ENCODE measurements at places on chromosomes 16 and 17.
A peak's percentile ranks its signal among the peaks of the same experiment; 100 is the strongest.

DNA sequence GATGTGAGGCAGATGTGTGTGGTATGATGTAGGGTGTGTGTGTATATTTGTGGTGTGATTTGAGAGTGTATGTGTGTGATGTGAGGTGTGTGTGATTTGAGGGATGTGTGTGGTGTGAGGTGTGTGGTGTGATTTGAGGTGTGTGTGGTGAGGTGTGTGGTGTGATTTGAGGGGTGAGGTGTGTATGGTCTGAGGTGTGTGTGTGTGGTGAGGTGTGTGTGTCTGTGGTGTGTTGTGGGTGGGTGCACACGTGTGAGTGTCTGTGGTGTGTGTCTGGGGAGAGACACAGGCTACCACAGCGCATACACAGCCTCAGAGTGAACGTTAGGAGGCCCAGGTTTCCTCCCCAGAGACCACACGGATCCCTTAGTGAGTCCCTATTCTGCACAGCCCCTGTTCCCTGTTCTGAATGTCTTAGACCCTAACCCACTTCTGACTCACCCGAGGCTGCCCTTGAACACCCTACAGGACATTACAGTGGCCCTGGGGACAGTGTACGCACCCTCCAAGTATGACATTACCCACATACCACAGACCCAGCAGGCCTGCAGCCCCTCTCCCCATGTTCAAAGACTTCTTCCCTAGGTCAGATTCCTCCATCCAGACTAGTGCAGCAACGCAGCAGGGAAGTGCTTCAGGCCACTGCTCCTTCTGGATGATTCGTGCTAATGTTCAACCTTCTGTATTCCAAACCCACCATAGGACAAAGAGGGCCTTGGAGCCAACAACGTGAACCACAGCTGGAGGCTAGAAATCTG is 3.5 kb upstream of the RAB37 start:
- no peak for DNase-seq

- no peak for DNase-seq
Observed at GRCh38 chr17:62090021-62090824, 25.1 kb upstream of the MED13 start.

DNA sequence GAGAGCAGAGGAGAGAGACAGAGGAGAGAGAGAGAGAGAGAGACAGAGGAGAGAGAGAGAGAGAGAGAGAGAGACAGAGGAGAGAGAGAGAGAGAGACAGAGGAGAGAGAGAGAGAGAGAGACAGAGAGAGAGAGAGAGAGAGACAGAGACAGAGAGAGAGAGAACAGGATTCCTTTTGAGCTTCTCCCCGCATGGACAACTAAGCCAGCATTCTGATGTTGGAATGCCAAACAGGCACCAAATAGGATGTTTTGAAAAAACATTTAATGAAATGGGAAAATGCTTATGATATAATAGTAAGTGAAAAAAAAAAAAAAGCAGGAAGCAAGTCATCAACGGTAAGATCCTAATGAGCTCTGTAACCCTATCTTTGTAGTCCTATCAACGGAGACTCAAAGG is 60.7 kb downstream of the ARSG start:
- DNase-seq: no peak

DNA sequence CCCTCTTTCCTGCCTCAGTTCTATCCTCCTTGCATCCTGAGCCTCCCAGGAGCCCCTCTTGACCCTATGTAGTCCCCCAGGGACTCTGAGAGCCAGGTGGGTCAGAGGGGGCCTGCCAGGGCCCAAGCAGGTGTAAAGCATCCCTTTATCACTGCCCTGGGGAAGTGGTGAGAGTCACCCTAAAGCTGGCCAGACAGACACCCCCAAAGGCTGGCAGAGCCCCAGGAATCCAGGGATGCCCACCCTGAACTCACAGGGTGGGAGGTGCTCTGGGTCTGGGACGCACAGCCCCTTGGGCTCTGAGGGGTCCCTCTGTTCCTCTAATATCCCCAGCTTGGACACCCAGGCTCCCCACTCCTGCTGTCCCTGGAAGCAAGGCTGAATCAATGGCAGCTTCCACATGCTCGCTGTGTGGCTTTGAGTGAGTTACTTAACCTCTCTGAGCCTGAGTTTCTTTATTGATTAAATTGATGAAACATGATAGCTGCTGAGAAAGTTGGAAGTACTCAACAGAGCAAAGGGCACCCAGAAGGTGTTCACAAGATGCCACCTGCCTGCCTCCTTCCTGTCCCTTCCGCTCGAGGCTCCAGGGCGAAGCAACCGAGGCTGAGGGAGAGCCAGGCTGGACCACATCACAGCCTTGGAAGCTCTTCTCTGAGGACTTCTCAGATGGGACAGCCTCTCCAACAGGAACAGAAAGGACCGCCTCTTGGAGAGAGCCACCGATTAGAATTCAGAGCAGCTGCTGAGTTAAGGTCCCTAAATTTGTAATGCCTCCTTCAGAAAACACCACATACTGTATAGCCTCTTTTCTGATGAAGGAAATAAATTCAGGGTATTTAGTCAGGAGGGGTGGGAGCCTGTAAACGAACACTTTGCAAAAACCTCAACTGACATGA is 67.1 kb upstream of the DOC2B start:
- DNase-seq: no peak

GRCh38 chr17:4538236-4539002 is 16.8 kb downstream of the MYBBP1A start:
- no peak for DNase-seq

DNA sequence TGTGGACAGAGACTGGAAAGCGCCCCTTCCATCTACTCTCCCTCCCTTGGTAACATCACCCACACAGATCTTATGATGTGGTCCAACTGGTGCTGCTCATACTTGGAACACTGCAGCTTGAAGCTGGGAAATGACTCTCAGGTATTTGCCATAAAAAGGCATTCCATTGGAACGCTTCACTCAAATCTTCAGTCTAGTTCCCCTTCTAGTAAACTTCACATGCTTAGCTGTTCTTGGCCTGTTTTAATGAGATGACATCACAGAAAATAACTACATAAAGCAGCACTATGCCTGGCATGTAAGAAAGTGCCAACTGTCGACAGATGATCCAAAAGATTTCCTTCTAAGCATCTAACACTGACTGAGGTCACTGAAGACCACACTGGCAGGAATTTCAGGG is 9.3 kb downstream of the ZNF263 start:
- DNase-seq: no peak

- no peak for DNase-seq
Observed at GRCh38 chr16:17468611-17469010, 2.1 kb downstream of the XYLT1 start.

DNA sequence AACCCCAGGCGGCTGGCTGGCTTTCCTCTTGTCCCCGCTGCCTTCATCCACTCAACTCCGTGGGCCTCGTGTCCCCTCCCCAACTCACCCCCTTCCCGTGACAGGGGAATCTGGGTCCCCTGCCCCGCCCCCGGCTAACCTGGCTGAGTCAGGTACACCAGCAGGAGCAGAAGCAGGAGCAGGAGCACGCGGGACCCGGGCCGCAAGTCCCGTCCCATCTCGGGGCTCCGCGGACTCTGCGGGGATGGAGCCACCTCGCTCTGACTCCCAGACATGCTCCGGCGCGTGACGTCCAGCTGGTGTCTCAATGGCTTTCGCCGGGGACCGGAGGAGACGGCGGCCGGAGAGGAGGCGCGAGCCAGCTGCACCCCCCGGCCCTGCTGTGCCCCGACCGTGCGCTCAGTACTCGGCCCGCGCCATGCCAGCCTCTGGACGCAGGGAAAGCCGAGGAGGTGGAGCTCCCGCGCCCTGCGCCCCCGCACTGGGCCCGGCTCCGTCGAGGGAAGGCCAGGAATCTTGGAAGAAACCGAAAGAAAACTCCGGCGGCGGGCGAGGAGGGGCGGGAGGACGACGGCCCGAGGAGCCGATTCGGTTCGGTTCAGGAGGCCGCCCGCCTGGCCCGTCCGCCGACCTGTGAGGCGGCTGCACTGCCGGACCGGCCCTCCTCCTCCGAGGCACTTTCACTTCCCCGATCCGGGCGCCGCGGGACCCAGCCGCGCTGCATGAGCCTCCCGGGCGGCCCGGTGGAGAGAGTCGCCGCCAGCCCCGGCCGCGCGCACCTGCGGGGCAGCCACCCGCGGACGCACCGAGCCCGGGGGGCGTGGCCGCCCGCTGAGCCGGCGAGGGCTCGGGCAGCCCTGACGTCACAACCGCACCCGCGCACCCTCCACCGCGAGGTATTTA is at the start of the genes CXCL16 and ZMYND15:
TSS of gene CXCL16 (minus strand) at position 807 of the 903 bp plus-strand sequence. CDS start at position 218, 589 bp downstream.
TSS of gene ZMYND15 (plus strand) at position 712 of the 903 bp plus-strand sequence. CDS start 716 bp downstream, outside the sequence.
- no peak for DNase-seq

DNA sequence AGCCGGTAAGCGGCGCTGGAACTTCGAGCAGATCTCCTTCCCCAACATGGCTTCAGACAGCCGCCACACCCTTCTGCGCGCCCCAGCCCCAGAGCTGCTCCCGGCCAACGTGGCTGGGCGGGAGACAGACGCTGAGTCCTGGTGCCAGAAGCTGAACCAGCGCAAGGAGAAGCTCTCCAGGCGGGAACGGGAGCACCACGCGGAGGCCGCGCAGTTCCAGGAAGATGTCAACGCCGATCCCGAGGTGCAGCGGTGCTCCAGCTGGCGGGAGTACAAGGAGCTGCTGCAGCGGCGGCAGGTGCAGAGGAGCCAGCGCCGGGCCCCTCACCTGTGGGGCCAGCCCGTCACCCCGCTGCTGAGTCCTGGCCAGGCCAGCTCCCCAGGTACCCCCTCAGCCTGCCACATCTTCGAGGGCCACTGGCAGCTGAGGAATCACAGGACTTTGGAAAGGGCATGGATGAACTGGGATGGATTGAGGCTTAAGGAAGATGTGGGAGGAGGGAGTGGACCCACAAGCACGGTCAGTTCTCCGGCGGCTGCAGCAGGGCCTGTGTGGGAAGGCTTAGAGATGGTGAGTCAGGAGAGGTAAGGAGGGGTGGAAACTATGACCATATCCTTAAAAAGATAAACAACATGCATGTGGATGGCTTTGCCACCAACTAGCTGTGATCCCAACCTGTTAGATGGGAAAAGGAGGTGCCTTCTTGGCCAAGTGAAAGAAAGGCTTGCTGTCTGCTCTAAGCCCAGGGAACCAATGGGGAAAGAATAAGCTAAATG is 3.4 kb upstream of the LLGL2 start:
- DNase-seq: no peak

GRCh38 chr17:77834170-77835115 is 124.1 kb upstream of the TNRC6C start:
- DNase-seq: peak; percentile 62

GRCh38 chr17:14205992-14206461 is 30.6 kb downstream of the CDRT15 start:
- DNase-seq: peak; percentile 86

DNA sequence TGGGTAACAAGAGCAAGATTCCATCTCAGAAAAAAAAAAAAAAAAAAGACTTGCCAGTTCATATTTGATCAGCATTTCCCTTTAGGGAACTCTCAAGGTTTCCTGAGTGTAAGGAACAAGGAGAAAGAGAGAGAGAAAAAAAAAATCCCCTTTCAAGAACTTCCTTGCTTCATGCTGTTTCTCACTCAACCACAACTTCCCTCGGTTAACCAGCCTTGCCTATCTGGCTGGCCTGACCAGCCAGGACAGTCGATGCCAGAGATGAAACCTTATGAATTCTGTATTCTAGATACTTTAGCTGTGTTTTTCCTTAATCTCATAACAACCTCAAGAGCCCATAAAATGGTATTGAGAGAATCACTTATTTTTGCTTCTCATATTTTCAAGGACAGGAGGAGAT is 2.6 kb upstream of the N4BP1 start:
- no peak for DNase-seq

DNA sequence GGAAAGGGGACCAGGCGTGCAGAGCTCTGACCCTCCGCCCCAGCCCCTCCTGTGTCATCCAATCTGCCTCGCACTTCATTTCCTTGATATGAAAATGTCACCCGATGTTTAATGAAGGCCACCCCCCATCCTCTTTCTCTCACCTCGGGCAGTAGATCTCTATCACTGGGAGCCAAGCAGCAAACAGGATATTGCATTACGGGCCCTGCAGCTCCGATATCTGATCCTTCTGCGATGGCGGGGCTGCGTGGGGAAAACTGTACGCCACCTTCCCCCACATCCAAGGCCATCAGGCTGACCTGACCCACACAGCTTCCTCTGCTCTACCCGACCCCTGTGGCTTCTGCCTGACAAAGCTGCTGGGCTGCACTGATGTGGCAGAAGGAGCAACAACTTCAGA is 74.9 kb downstream of the DYNLRB2 start:
- no peak for DNase-seq

- DNase-seq: no peak
Observed at GRCh38 chr17:57997085-57997809, 9.2 kb upstream of the VEZF1 start.

DNA sequence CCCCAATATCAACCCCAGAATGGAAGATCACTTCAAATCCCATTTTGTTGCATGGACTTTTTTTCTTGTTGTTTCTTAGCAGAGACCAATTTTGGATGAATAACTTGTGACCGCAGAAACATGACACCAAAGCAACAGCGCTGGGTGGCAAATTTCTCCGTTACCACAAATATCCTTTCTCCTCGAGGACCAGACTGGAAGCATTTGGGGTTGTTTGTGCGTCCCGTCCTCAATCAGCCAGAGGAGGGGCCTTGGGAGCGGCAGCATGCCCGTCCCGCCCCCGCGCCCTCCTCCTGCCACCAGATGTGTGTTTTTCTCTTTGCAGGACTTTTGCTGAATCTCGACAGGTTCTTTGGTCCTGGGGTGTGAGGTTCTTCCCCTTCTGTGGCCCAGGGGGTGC is 282.5 kb upstream of the FOXF1 start:
- DNase-seq: no peak

DNA sequence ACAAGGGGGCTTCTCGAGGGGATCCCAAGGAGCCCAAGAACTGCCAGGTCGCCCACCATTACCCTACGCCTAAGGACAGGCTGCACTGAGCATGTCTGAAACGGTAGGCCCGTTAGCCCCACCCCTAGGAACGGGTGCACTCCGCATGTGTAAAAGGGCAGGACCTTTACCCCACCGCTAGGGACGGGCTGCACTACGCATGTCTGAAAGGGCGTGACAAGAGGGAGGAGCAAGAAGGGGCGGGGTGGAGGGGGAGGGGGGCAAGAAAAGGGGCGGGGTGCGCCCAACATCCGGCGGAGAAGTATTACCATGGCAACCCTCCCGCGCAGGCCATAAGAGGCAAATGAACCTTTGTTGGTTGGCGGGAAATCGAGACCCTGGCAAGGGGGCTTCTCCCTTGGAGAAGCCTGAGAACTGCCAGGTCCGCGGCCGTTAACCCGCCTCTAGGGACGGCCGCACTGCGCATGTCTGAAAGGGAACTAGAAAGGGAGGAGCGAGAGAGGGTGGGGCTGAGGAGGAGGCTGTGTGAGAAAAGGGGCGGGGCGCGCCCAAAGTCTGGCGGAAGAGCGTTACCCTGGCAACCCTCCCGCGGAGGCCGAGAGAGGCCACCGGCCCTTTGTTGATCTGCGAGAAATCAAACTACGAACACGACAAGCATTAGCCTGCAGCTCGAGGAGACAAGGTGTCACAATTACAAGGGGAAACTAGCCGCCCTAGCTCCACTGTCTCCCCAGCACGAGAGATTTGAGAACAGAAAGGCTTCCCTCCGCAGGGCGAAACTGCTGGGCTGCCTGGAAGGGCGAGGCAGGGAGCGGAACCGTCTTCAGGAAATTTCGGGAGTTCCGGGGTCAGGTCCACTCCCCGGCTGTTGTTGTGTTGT is 2046.8 kb downstream of the TP53TG3F start:
- no peak for DNase-seq

- DNase-seq: no peak
Observed at GRCh38 chr16:22660441-22661160, 149.9 kb downstream of the NPIPB5 start.

Measured in HCT116 (cell line).